H1 (cell line): ENCODE measurements at places on chromosomes 7 and 10. TPM values are rescaled to one million over a fixed set of nuclear protein-coding genes. Genes with fewer than 3 reads are reported as not detected.

DNA sequence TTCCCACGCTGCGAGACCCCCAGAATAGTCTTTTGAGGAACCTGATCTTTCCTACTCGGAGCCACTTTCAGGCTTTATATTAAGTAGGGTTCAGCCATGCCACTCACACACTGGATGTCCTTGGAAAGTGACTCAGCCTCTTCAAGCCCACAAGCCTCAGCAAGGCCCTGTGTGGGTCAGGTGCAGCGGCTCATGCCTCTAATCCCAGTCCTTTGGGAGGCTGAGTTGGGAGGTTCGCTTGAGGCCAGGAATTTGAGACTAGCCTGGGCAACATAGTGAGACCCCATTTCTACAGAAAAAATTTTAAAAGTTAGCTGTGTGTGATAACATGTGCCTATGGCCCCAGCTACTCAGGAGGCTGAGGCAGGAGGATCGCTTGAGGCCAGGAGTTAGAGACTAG is 119.7 kb upstream of the TNRC18 start:
- DNase-seq = no peak

Gene TAX1BP1
- 62.7 and 64.0 TPM in 2 replicates for total RNA-seq

DNA sequence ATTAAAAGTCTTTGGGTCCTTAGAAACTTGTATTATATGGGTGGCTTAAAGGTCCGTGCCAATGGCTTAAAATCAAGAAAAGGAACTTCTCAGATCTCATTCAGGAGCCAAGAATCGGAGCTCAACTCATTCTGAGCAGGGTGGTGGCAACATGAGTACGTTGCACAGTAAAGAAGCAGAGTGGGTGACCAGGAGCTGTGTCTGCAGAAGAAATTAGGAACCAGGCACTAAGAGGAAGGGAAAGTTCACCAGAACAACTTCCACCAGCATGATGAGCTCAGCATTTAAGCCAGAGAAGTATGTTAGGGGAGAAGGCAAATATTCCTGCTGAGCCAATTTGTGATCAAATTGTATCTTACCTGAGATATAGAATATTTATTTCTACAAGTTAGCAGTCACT is 236.0 kb upstream of the NRP1 start:
- no peak for DNase-seq

GRCh38 chr10:16944986-16945385 is 127.8 kb upstream of the RSU1 start:
- no peak for DNase-seq

- DNase-seq = no peak
Measured at GRCh38 chr10:132489053-132489703, 48.4 kb upstream of the INPP5A start.

Gene FGFBP3
- 115 and 120 TPM in 2 replicates for total RNA-seq

DNA sequence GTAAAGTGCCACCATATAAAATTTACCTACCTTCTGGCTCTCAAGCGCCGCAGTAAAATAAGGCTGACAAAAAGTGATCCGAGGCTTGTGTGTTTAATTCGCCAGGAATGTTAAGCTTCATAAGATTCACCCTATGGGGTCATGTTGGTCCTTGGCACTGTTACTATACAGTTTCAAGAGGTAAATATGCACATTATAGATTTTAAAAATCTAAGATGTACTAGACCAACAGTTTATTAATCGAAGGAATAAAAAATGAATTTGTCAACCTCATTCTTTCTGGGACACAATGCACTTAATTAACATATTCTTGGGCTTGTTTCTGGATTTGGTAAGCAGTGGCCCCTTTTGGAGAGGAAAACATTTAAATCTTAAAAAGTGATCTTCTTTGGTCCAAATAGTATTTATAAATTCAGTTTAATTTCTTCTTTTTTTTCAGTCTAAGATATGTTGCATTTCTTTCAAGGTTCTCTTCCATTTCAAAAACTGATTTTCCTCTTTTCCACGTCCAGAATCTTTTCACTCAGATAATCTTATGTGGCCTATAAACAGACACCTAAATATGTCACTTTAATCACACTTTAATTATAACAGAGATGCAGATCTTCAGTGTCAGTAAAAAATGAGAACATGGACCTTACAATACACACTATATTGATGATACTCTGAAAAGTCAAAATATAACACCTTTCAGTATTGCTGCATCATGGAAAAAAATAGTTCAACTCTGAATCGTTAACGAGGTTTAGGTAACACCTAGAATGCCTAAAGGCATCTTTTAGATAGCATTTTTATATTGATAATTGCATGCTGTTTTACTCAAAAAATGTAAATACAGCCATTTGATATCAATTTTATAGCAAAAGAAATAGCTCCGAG is 3.8 kb upstream of the SKIDA1 start:
- DNase-seq = no peak

Gene KAZALD1
- 0.84 and 1.9 TPM in 2 replicates for total RNA-seq

DNA sequence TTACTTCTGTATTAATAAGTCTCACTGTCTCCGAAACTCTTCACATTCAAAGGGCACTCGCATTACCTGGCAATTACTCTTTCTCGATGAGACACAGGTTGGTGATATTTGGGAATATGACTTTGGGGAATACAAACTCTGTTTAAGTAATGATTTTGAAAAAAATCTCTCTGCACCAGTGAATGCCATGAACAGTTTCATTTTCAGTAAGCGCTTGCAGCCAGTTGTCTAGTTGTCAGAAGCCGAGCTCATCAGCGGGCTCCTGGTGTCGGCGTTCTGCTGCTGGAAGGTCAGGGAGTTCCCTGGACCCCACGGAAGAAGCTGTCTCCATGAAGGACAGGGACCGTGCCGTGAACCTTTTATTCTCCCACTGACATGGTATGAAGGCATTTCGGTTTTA is 57.7 kb downstream of the PTPRE start:
- DNase-seq = no peak

Gene ABHD11
- 19.8 and 19.9 TPM in 2 replicates for total RNA-seq

Gene HNRNPF
- total RNA-seq = 389 and 397 TPM in 2 replicates

- no peak for DNase-seq
Measured at GRCh38 chr10:58651040-58651439, 138.4 kb downstream of the BICC1 start.

DNA sequence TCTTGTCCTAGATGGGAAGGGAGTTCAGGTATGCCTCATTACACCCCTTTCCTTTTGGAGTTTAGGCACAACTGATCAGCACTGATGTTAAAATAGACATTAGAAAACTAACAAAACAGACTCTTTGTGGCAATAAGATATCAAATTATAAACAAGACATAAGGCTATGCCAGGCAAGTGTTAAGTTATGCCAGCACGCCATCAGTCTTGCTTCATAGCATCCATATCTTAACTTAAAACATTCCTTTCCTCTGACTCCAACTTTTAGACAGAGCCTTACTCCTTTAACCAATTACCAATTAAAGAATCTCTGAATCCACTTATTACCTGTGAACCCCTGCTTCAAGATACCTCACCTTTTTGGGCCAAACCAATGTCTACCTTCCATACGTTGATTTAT is 126.2 kb upstream of the ETV1 start:
- no peak for DNase-seq

- DNase-seq = no peak
Measured at GRCh38 chr7:129421717-129422250, 12.4 kb upstream of the STRIP2 start.

Gene C10orf90
- not detected in 2 replicates for total RNA-seq

Gene OIT3
- total RNA-seq = not detected in 2 replicates

DNA sequence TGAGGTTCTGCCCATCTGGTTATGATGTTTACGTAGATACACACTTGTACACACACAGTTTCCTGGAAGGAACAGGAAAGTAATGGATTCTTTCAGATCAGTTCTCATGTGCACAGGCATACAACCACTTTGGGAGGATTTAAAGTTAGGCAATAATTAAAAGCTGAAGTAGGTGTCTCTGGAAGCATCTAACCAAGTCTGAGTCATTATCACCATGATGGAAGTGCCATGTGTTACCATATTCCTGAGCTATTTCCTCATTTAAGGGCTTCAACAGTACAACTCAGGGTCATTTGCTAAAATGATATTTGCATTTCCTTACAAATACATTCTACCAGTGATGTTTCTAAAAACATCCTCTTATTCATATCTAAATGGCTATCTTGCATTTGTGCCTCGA is 41.4 kb upstream of the BET1 start:
- DNase-seq = no peak

Gene IL6
- 0.41 and 0.73 TPM in 2 replicates for total RNA-seq

GRCh38 chr10:124033887-124034218 is 59.5 kb downstream of the CHST15 start:
- DNase-seq = no peak

Gene CALN1
- 14.4 and 15.2 TPM in 2 replicates for total RNA-seq

DNA sequence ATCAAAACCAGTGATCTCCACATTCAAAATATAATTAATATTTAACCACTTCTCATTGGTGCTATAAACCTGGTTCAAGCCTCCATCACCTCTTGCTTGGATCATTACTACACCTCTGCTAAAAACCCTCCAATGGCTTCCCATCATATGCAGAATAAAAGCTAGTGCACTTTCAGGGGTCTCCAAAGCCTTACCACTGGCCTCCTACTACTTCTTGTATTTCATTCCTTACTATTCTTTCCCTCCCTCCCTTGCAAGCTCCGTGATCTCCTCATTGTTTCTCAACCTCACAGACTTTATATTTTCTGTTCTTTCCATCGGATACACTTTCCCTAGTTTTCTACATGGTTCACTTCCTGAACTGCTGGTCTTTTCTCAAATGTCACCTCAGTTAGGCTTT is 31.5 kb downstream of the LMOD2 start:
- no peak for DNase-seq

GRCh38 chr7:158811894-158812293 is 17.4 kb downstream of the ESYT2 start:
- no peak for DNase-seq

Gene ERVW-1
- total RNA-seq = not detected in 2 replicates

DNA sequence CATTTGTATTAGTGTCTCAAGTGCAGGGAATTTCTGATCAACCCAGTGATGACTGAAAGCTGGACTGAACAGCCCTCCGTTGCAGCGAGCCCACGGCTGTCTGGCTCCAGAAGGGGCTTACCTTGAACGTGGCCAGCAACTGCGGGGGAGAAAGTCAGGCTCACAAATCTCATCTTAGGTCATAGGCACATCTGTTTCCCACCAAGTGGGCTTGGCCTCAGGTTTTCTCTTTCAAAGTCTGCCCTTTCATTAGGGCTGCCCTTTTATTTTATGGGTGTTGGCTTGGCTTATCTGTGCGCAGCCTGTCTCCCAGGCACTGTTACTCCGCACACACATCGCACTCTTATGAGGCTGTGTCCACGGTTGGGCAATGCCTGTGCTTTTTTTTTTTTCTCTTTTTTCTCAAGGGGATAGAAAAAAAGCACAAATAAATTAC is 178.0 kb downstream of the JCAD start:
- DNase-seq = no peak

- DNase-seq = no peak
Measured at GRCh38 chr10:93999401-93999851, 5.7 kb downstream of the PLCE1 start.

Gene C7orf57
- total RNA-seq = 0.27 and 0.56 TPM in 2 replicates

Gene TRPV5
- total RNA-seq = not detected in 2 replicates

GRCh38 chr10:102729029-102730026 is 14.4 kb upstream of the WBP1L start:
- no peak for DNase-seq

Gene UTF1
- total RNA-seq = 21.7 and 21.8 TPM in 2 replicates

GRCh38 chr10:84204122-84204521 is 9.8 kb downstream of the CDHR1 start:
- no peak for DNase-seq

- DNase-seq = no peak
Measured at GRCh38 chr10:69669409-69669808, 39.4 kb downstream of the FAM241B start.

Gene MAGI2
- total RNA-seq = 27.0 and 27.3 TPM in 2 replicates

GRCh38 chr10:15222511-15222910 is 54.0 kb upstream of the NMT2 start:
- no peak for DNase-seq

GRCh38 chr7:101882595-101883564 is 65.5 kb downstream of the CUX1 start:
- DNase-seq = no peak

GRCh38 chr10:43110338-43111071 is 27.7 kb upstream of the CSGALNACT2 start:
- no peak for DNase-seq

DNA sequence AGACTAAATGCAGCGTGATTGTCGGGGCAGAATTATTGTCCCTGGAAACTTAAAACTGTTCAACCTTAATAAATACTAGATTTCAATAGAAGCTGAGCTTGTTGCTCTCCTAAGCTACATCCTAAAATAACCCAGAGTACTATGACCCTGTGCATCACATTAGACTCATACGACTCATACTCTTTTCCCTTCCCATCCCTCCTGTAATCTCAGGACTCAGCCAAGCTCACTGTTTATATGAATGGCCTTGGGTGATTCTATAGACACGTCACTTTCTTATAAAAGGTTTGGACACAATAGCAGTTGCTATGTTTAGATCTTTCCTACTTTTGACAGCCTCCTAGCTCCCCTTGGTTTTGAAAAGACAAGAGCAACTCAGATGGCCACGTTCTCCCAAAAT is 17.2 kb downstream of the TCF7L2 start:
- no peak for DNase-seq

GRCh38 chr7:28510026-28510369 is 97.7 kb downstream of the CREB5 start:
- DNase-seq = no peak

- no peak for DNase-seq
Measured at GRCh38 chr10:26417136-26417535, 21.0 kb upstream of the APBB1IP start.

GRCh38 chr7:68694656-68695055 is 903.6 kb upstream of the AUTS2 start:
- no peak for DNase-seq

Gene AOAH
- 0.55 TPM in 1 of 2 replicates, not detected in the other for total RNA-seq

Gene ARMC10
- total RNA-seq = 43.4 and 44.3 TPM in 2 replicates

Gene GIMAP2
- not detected in 2 replicates for total RNA-seq

Gene SPDYE9
- not detected in 2 replicates for total RNA-seq

Gene EBF3
- total RNA-seq = 0.26 and 0.38 TPM in 2 replicates

DNA sequence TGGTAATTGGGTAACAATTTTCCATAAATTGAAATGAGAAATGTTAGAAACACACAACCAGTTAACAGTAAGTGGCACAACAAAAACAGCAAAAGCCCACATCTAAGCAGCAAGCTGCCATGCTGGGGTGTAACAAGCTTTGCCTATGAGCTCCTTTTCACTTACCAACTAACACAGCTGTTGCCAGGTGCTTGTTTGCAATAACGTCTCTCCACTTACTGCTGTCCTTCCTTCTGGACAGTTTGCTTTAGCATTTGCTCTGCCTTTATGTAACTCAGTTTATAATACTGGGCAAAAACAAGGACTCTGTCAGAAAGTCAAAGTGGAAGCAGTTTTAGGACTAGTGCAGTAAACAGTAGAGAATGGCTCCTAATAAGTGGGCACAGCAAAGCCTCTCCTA is 740.9 kb downstream of the POM121L12 start:
- no peak for DNase-seq

- DNase-seq = no peak
Measured at GRCh38 chr10:121369616-121370015, 228.6 kb downstream of the FGFR2 start.

DNA sequence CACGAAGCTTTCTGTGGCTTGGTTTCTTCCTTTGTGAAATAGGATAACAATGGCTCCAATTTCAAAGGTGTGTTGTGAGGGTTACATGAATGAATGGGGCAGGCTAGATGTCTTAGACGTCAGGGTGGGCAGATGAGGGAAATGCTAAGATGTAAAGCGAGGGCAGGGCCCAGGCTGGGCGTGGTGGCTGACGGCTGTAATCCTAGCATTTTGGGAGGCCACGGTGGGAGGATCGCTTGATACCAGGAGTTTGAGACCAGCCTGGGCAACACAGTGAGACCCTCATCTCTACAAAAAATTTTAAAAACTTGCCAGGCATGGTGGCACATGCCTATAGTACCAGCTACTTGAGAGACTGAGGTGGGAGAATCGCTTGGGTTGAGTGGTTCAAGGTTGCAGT is 607.7 kb upstream of the FOXK1 start:
- DNase-seq = no peak

Gene PVRIG
- not detected in 2 replicates for total RNA-seq

Gene HMX3
- total RNA-seq = 0.27 TPM in 1 of 2 replicates, not detected in the other
